ENCODE measurements at places on chromosomes 2 and 18.

GRCh38 chr2:86338778-86339295, 1.4 kb upstream of the REEP1 start:
- no peak for DNase-seq

DNA sequence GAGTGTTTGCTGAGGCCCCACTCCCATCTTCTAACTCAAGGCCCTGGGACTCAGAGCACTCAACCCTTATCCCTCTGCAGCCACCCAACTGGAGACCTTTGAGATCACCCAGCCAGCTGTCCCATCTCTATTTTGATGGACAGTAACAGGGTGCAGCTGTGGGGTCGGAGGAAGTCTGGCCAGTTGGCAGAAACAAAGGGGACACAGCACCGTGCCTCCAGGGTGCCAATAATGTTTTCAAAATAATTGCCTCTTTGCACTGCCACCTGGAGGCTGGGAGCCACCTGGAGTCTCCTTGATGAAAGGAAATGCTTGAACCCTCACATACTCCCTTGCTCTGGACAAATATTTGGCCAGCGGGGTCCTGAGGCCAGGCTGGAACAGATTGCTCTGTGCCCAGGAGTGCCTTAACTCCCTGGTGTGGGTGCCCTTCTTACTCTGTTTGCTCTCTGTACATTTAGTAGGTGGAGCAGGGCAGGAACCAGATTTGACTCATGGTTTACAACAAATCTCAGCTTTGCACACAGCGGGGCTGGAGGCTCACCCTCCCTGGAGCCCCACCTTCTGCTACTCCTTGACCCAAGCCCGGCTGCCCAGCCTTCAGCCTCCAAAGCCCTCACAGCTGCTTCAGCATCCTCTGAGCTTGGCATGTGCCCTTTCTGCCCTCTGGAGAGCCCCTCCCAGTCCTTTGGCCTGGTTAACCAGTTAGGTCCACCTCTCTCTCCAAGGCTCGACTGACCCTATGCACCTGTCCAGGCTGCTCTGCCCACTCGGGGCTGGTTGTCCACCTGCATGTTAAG, 17.2 kb downstream of the MAL start:
- DNase-seq = no peak

DNA sequence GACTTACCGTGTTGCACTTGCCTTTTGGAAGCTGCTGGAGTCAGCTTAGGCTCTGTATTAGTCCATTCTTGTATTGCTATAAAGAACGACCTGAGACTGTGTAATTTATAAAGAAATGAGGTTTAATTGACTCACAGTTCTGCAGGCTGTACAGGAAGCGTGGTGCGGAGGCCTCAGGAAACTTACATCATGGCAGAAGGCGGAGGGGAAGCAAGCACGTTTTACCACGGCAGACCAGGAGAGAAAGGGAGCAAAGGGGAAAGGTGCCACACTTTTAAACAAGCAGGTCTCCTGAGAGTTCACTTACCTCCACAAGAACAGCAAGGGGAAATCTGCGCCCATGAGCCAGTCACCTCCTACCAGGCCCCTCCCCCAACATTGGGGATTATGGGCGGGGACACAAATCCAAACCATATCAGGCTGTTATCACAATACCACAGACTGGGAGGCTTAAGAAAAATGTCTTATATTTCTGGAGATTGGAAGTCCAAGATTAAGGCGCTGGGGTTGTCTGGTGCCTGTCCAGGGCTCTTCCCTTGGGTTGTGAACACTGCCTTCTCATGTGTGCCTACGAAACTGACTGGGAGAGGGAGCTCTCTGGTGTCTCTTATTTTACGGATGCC, 3.6 kb upstream of the D2HGDH start:
- DNase-seq = no peak

GRCh38 chr2:195451160-195451559, 205.9 kb upstream of the SLC39A10 start:
- no peak for DNase-seq

- no peak for DNase-seq
Measured at GRCh38 chr2:120398051-120398995, 52.4 kb downstream of the INHBB start.

DNA sequence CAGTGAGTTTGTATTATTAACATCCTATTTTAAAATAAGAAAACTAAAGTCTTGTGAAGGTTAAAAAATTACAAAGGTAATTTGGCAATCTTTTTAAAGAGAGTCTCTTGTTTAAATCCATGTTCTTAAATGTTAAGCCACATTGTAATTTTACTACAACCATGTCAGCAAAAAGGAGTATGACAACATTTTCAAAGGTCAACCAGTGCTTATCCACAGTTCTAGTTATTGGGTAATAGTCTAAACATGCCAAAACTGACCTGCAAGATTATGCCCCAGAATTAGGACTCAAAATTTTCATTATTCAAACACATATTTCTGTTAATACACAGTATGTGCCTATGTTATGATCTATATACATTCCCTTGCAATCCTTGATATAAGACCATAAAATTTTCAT, 1312.6 kb upstream of the CHAC2 start:
- no peak for DNase-seq

- peak; percentile 67 for DNase-seq
Measured at GRCh38 chr2:109339519-109339966, 210.5 kb downstream of the SH3RF3 start.

- peak; percentile 75 for DNase-seq
Measured at GRCh38 chr18:8895987-8896619, 190.7 kb downstream of the MTCL1 start.

DNA sequence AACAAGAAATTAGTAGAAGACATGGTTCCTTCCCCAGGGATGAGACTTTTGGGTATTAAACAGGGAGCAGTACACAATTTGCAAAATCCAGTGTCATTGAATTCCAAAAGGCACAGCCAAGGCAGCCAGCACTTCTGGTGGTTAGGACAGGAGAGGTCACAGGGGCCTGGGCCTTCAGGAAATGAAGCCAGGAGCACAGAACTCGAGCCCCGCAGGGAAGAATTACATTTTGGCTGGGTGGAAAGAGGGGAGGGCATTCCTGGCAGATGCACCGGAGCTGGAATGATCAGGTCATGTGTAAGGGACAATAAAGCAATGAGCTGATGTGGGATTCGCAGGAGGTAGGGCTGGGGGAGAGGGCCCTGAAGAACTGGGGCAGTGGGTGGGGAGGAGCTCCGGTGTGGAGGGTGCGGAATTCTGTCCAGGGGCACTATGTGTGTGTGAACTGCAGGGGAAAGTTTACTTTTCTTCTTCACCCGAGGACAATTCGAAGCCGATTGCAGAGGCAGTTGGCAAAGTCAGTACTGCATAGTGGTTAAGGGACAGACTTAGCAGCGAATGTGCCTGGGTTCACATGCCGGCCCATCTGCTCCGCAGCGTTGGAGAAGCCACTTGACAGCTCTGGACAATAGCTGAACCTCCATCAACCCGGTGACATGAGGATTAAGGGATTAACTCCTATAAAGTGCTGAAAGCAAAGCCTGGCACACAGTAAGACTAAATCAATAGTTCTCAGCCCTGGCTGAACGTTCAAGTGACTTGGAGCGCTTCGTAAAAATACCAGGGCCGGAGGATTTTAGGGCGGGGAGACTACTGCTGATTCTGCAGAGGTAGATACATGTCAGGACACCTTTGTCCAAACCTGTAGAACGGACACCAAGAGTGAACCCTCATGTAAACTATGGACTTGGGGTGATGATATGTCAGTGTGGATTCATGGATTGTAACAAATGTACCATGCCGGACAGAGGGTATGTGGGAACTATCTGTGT, 36.4 kb downstream of the ALPK2 start:
- no peak for DNase-seq

- DNase-seq = peak; percentile 79
Measured at GRCh38 chr2:219073413-219074129, 12.8 kb upstream of the IHH start.

- DNase-seq = peak; percentile 86
Measured at GRCh38 chr2:72745679-72746368, 80.0 kb downstream of the EXOC6B start.

DNA sequence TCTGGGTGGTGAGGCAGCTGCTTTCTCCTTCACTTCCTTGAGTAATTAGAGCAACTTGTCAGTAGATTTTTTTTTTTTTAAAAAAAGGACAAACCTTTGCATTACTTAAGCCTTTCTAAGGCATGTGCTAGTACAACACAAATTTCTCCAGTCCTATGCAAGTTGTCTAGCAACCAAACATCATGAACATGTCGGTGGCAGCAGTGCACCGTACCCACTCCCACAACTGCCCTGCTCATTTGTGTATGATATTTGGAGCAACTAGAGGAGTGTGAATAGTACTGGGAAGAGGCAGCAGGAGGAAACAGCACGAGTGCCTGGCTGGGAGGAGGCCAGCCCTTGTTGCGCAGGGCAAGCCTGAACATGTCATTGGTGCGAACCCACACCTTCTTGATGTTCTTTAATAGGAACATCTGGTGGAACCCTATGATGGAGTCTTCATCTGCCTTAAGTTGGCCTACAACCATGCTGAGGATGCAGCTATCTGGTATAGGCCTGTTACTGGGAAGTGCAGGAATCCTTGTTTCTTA, 238.3 kb downstream of the TDRD15 start:
- no peak for DNase-seq

- no peak for DNase-seq
Measured at GRCh38 chr18:74870950-74871349, 273.3 kb downstream of the ZNF407 start.

- DNase-seq = no peak
Measured at GRCh38 chr2:135657806-135658582, 83.7 kb upstream of the UBXN4 start.

- peak; percentile 77 for DNase-seq
Measured at GRCh38 chr18:59900222-59901128, 679 bp downstream of the PMAIP1 start.

DNA sequence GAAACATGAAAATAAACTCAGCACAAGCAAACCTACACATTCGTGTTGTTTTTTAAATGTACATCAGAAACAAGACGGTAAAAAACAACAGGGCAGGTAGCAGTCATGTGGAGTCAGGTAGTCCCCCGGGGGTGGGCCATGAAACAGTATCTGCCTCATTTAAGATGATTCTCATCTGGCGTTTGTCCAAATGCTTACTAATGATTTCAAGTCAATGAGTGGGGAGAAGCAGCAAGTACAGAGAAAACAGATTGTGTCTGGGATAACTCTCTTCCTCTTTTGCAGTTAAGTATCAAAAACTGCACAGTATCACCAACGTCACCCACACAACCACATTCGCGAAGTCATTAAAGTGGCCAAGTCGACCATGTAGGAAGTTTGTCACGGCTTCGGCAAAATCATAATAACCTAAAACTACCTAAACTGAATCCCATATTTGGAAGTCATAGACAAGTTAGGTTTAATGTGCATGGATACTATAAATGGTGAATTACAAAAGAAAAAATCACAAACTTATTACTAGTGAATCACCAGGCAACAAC, 1.3 kb downstream of the LAPTM4A start:
- DNase-seq = peak; percentile 81

DNA sequence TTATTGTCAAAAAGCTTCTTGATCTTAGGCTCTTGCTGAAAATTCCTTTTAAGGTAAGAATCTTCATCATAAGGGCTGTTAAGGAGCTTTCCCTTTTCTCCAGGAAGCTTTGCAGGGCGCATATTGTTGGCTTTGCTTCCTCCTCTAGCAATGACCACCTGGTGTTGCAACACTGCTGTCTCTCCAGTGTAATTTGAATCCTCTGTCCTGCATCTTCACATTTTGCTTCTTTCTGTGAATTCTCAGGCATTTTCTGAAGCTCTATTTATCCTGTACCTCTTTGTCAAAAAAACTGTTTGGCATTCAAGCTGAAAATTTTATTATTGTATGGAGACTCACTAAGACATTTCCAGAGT, 533.1 kb upstream of the CHAC2 start:
- DNase-seq = no peak

DNA sequence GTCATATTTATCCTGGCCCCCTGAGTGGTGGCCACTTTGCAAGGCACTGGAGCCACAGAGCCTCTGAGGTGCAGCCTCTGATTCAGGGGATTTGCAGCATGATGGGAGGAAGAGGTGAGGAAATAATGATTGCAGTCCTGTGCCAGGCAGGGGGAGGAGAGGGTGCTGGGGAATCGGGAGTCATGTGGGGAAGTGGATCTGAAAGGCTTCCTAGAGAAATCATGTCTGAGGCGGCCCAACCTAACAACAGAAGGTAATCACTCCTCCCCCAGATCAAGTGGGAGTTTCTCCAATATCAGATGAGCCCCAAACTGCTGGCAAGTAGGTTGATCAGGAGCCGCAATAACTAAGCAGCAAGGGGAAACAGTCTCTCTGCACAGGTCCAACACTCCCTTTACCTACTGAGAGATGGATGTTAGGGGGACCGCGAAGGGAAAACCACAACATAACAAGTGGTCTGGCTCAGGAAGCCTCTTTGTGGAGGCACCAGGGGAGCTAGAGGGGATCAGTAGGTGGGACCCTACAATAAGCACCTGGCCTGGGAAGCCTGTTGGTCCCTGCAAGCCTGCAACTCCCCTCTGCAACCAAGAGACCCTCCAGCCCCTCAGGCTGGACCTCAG, 71.8 kb upstream of the NPAS2 start:
- DNase-seq = no peak

DNA sequence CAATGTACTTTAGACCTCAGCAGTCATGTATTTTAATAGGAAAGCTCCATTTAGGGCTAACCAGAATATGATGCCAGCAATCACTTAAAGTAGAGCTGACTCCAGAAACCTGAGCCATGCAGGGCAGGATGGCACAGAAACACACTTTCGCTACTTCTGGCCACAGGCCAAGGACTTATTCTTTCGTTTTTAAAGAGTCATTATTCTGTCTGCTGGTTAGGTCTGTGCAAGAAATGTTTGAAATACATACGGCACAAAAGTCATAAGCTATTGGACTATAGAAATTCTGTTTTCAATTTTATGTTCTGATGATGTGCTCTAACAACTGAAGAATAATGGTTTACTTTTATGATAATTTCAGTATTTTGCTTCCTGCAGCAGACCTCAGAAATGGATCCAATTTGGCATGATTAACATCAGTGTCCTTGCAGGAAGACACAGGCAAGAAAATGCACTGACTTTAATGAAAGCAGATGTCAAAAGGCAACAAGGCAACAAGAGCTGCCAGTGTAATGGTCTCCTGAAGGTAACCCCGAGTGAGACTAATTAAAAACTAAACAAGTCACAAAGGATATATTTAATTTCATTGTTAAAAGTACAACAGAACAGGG, 114.4 kb upstream of the CHRNA1 start:
- DNase-seq = peak; percentile 39

DNA sequence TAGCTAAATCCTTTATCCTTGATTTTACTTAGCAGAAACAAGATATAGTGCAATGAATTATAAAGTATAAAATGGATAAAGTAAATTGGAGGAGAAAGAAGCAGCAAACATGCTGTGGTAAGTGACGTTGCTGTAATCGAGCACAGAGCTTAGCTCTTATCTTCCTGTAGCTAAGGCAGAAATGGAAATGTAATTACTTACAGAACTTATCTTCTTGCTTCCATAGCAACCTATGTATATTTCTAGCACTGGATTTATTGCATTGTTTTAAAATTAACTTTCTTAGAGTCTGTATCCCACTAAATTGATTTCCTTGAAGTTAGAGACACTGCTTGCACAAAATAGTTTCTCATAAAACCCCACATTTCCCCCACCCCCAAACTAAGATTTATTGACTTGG, 130.6 kb upstream of the MC4R start:
- DNase-seq = no peak

- peak; percentile 38 for DNase-seq
Measured at GRCh38 chr2:190123956-190124355, 61.4 kb upstream of the MSTN start.

Measured in cardiac fibroblast (primary cell).